Activated T-helper 1 cell treated with Interleukin-2 at 50 U/mL for 16 hours (primary cell): ENCODE measurements at places on chromosomes 4 and X.

GRCh38 chr4:108219998-108220397 is 51.3 kb upstream of the LEF1 start:
- no peak for DNase-seq

- DNase-seq = no peak
Observed at GRCh38 chr4:146975527-146975926, 29.9 kb upstream of the TTC29 start.

GRCh38 chr4:10462876-10463275 is 5.7 kb upstream of the ZNF518B start:
- no peak for DNase-seq

DNA sequence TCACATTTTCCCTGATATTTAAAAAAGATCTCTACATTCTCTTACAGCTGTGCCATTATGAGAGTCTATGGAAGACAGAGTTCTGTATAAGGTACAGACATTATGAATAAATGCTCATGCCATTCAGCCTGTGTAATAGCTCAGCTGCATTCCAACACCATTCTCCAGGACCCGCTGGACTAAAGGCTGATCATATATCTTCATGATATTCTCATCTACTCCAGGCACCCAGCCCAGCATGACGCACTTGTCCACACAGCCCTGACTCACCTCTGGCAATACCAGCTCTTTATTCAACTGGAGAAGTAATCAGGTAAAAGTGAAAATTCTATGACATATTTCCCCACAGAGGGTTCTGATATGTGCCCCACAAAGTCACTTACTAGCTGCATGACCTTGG is 437.5 kb upstream of the FGF16 start:
- no peak for DNase-seq

DNA sequence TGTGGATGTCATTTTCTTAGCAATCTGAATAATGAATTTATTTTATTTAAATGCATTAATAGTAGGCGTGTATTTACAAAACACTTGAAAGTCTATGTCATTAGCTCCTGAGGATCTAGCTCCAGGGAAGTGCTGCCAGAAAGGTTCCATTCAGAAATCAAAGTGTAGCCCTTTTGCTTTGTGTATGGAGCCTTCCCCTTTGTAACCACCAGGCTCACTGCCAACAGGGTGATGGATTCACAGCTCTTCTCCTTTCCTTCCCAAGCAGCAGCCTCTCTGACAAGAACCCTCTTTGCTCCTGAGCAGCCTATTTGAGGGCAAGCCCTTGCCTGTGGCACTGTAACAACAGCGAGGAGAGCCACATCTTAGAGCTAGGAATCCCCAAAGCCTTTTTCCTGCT is 286.0 kb upstream of the RASGEF1B start:
- DNase-seq = no peak

DNA sequence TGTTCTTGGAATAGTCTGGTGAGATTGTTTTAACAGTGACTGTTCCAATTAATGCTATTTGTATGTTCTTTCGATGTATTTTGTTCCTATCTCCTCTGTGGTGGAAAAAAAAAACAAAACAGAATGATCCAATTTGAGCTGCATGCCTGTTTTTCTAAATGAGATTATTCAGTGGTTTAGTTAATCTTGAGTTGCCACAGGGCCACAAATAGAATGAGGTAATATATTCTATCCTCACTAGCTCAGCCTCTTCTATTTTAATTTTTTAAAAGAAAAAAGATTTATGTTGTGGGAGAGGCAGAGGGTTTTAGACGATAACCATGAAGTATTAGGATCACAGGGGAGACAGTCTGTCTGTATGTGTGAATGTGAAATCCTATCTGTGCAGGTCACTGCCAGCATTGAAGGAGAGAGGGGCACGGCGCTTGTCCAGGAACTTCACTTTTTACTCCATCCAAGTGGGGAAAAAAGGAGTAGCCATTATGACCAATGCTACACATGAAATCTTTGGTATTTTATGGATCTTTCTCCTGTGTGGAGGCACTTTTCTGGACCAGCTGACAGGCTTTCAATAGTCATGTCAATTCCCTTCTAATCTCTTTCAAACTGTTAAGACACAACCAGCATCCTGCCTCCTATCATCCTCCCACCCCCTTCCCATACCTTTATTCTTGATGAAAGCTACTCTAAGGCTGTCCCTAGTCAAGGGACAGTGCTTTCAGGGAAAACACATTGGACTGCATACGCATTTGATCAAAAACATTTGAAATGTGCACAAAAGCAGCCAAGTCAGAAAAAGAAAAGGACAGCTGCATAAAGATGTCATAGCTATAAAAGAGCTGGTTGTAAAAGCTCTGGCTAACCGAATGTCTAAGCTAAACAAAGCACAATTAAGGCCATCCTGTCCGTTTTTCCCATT is 1063.8 kb upstream of the INTU start:
- DNase-seq = no peak

DNA sequence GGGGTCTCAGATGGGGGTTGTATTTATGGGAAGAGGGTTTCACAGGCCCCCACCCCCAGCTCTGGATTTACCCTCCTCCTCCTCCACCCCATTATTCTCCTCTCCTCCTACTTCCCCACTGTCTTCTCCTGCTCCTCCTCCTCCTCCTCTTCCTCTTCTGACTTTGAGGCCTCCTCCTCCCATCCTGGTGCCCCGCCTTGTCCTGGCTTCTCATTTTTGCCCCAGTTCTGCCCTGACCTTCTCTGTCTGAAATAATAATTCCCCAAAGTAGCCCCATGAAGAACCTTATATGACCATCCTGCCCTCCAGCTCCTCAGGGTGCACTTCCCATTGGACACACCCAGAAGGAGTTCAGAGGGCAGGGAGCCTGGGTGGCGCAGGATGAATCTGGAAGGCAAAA is 351.4 kb upstream of the GATB start:
- DNase-seq = no peak

GRCh38 chrX:136041254-136041812 is 56.1 kb downstream of the SLC9A6 start:
- no peak for DNase-seq

DNA sequence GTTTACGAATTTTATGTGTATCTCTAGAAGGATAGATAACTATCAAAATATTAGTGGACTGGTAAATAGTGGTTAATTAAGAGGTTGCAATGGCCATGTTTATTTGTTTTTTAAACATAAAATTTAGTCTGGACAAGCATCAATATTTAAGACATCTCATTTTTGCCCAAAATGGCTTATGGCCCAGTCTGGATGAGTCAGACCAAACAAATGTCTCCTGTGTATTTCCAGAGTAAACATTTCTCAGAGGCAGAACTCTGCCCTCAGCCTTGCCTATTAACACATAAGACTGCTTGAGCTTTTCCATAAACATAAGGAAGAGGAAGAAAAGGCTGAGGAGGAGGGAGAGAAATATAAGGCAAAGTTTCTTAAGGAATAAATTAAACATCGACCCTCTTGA is 277.1 kb upstream of the DIAPH2 start:
- DNase-seq = no peak

GRCh38 chr4:1793496-1793840 is 375 bp downstream of the FGFR3 start:
- peak; percentile 11 for DNase-seq

- DNase-seq = no peak
Observed at GRCh38 chr4:37802068-37802666, 24.3 kb upstream of the PGM2 start.

GRCh38 chr4:86302251-86302650 is 57.6 kb downstream of the MAPK10 start:
- DNase-seq = no peak

DNA sequence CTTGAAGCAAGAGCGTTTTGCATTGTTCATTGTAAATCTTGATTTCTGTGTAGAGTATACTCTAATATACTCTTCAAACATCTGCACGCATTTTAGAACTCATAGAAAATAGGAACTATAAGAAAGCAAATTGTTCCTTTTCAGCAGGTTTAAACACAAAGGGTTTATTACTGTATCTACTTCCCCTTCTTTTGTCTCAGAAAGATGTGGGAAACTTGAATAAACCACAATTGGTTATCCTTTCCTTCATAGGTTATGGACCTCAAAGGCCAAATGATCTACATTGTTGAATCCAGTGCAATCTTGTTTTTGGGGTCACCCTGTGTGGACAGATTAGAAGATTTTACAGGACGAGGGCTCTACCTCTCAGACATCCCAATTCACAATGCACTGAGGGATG is 46.0 kb upstream of the GUCY1B1 start:
- DNase-seq = no peak

- DNase-seq = no peak
Observed at GRCh38 chrX:137151403-137151802, 117.6 kb upstream of the GPR101 start.

- DNase-seq = no peak
Observed at GRCh38 chr4:79296768-79297428, 29.0 kb downstream of the NAA11 start.

DNA sequence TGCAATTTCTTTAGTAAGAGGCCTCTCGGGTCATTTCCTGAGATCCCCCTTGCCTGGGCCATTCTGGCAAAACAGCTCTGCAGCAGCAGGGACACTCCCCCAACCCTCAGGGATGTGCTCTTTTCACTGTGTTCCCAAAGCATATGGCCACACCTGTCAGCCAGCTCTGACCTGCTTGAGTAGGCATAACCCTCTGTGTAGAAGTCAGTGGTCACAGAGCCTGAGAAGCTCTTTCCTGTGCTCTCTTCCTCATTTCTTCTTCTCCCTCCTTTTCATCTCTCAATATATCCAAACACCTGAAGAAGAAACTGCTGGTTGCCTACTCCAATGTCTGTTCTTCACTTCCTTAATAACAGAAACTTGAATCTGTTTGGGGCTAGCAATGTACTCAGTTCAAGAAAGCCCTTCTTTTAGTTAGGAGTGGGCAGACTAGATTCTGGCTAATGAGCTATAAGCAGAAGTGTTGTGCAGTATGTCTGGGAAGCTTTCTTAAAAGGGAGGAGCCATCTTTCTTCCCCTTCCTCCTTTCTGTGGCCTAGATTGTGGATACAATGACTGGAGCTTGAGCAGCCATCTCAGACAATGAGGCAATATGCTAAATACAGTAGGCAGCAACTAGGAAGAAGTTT is 73.3 kb downstream of the PRPS1 start:
- no peak for DNase-seq
